ENCODE measurements at places on chromosomes 4 and X.

- DNase-seq = no peak
Observed at GRCh38 chr4:108941904-108942430, 179.1 kb upstream of the ETNPPL start.

DNA sequence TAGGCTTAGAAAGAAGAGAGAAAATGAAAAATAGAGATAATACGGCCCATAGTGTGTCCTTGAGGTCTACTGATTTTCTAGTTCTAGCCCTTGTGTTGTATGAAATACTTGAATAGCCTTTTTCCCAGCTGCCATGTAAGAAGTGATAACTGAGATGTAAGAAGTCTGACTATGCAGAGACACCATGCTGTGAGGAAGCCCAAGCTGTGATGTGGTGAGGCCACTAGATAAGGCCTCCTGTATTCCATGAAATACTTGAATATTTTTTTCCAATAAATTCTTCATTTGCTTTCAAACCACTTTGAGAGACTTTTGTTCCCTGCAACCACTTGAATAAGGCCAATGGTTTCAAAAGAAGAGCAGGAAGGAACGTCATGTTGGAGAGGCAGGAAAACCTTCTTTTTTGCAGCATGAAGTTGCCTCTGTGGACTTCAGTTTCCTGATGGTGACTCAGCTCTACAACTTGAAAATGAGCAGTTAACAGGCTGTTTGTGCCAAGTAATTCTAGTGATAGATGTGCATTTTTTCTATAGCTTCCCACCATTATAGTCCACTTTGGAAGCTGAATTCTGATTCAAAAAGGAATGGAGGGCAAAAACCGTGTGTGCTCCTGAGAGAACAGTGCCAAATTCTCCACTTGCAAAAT, 25.5 kb upstream of the FAM9C start:
- no peak for DNase-seq

DNA sequence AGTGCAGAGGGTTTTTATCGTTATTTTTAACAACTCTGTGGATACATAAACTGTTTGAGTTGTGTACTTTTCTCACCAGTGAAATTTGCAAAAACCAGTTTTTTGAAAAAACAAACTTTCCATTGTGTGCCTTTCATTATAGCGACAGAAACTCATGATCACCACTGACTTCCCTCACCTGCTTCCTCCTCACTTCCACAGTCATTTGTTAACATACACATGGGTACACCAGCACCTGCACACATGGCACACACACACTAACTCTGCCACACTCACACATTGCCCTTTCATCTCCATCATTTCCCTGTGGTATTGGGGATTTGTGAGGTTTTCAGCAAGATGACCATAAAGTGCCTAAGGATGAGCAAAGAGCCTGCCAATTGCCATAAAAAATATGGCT, 20.6 kb downstream of the CLDN22 start:
- no peak for DNase-seq

GRCh38 chr4:3401436-3402171, 40.2 kb upstream of the HGFAC start:
- no peak for DNase-seq

- DNase-seq = no peak
Observed at GRCh38 chrX:79366556-79366872, 620 bp downstream of the ITM2A start.

DNA sequence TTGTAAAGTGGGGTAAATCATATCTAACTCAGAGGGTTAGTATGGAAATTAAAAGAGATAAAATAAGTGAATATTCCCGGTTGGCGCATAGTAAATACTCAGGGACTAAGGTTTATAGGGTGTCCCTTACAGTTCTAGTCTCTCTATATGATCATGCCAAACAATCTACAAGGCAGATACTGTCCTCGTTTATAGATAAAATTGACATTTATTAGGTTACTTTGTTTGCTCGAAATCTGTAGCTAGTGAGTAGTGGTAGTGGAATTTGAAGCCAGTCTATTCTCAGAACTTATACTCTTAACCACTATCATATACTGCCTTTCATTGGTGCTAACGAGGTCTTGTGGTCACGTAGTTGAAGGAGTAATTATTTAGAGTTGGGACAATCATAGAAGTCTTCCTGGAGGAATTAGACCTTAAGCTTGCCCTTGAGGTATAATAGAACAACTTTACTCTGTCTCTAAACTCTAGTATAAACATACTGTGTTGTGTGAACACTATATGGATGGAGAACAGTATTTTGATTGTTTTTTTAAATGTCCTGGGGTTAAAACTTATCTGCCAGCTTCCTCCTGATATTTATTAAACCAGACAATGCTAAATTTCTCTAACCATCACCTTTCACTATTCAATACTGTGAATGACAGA, 324.0 kb downstream of the STIM2 start:
- DNase-seq = no peak

DNA sequence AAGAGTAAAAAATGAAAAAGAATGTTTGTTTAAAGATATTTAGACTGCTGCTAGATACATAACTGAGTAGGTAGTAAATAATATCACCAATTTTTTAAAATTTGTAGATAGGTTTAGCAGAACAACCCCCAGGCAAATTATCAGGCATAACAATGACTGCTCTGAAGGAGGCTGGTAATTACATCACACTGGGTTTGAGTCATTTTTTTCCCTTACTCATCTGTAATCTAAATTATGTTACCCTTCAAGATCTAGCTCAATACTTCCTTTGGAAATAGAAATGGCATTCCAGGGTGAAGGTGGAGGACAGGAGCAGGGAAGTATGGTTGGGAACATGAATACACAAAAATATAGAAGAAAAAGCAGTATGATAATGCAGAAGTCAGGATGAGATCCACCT, 431.6 kb upstream of the MAOA start:
- no peak for DNase-seq

DNA sequence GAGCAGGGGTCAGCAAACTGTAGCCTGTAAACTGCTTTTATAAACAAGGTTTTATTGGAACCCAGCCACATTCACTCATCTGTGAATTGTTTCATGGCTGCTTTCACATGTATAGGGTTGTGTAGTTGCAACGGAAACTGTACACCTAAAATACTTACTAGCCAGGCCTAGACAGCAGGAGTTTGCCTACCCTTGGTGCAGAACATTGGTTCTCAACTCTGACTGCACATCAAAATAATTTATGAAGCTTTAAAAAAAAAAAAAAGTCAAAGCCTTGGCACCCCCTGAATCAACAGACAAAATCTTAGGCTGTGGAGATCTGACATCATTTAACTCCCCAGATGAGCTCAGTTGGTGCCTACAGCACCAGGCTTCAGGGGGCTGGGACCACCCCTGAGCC, 27.8 kb downstream of the ADGRA3 start:
- no peak for DNase-seq

DNA sequence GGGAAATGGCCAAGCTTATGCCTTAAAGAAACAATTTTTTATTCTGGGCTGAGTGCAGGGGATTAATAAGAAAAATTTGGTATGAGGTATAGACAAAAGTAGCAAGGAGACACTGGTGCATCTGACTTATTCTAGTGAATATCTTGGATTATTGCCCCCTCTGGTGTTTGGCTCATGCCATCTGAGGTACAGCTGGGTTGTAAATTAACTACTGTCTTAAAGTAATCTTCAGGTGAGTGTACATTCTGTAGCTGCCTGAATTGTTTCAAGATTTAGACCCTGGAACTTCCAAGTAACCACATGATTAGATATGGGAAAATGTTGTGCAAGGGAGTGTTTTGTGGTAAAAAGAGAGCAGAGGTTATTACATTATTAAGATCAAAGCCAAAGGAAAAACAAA, 988.7 kb downstream of the FAM133A start:
- no peak for DNase-seq

GRCh38 chr4:36568575-36568974, 287.2 kb downstream of the DTHD1 start:
- no peak for DNase-seq

- no peak for DNase-seq
Observed at GRCh38 chr4:89922848-89923416, 28.3 kb downstream of the MMRN1 start.

DNA sequence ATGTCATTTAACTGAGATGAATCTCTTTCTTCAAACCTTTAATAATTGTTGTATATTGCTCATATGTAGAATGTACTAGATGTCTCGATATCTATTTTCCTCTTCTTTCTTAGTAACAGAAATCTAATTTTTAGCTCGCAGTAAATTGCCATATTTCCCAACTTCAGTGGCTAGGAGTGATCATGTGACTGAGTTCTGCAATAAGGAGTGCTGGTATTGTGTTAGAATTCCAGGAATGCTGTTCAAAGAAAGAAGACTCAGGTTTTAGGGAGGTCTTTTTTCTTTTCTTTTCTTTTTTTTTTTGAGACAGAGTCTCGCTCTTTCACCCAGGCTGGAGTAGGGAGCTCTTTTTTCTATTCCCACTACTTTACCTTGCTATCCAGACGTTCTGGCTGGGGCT, 81.7 kb downstream of the SLC10A7 start:
- no peak for DNase-seq

- no peak for DNase-seq
Observed at GRCh38 chrX:42678133-42678532, 99.8 kb downstream of the PPP1R2C start.

GRCh38 chrX:40298069-40298468, 200.3 kb upstream of the BCOR start:
- DNase-seq = no peak

DNA sequence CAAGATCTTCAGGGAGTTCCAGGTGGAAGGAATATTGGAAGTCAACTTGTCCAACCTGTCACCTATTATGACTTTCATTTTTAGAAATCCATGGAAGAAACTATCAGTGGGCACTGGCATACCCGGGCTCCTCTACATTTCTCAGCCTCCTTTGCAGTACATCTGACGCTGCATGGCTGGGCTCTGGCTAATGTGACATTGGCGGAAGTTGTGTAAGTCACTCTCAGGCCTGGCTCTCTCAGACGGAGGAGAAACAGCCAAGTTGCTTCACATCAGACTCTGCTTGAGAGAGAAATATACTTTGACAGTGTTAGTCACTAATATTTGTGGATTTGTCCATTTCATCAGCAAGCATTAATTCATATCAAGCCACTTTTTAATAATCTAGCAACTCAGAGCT, 4.5 kb downstream of the DCHS2 start:
- DNase-seq = no peak

GRCh38 chr4:141473952-141474351, 162.4 kb upstream of the IL15 start:
- no peak for DNase-seq

GRCh38 chr4:165921546-165921945, 48.5 kb downstream of the TLL1 start:
- DNase-seq = no peak
